ENCODE measurements at places on chromosomes 1 and 21.

GRCh38 chr1:20410503-20410902 is 75.5 kb downstream of the CAMK2N1 start:
- no peak for DNase-seq

DNA sequence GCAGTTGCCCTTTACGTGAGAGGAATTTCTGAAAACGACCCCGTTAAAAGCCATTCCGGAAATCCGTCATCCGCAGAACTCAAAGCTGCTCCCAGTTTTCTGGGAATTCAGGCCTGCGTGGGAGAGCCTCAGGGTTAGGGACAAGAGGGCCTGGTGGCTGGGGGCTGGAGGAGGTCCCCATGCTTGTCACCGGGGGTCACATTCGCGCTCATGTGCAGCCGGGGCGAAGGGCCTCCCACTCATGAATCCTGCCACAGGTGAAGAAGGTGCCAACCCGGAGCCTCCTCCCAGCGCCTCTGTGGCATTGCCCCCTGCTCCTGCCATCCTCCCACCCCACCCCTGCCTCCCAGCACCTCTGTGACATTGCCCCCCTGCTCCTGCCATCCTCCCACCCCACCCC is 98.3 kb downstream of the PRDM16 start:
- DNase-seq, result no peak

DNA sequence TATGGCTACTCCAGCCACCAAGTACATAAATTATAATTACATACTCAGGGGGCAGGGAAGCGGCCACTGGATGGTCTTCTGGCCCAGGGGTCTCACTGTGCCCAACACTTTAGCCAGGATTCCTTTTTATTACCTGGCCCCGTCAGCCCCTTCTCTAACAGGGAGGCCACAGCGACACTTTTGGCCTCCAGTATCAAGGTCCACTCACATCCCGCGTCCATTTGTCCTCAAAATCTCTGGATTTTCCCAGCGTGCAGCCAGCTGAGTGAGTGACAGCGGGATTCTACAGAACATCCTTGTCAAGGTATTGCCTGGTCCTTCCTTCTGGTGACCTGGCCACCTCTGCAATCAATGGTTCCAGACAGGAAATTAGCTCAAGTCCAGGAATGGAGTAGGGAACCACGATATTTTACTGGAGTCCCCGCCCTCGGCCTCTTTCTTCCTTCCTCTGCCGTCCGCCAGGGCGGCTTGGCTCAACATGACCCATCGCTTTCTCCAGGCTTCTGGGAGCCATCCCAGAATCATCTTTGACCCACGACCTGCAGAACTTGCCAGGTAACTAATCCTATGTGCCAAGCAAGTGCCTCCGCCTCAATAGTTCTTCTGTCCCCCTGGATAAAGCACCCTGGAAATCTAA is 2.7 kb upstream of the COL6A2 start:
- no peak for DNase-seq

DNA sequence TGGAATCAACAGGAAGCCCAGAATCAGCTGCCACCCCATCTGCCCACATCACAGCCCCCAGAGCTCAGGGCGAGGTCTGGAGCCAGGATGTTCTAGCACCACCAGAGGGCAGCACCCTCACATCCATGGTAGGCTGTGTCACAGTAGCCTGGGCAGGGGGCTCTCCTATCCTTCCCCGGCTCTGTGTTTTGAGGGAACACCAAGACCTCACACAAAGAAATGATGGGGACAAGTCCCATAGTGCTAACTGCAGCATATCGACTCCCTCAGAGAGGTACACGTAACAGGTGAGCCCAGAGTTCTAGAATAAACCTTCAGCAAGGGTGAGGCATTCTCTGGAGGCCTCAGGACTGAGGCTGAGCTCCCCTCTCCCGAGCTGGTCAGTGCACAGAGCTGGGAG is 2.3 kb upstream of the KCNC4 start:
- DNase-seq, result peak; percentile 79

Data from activated CD8-positive, alpha-beta memory T cell treated with anti-CD3 and anti-CD28 coated beads, Interleukin-2, amount 50 U/mL, for 4 hours (primary cell).